ENCODE measurements at places on chromosomes 11 and 22.

DNA sequence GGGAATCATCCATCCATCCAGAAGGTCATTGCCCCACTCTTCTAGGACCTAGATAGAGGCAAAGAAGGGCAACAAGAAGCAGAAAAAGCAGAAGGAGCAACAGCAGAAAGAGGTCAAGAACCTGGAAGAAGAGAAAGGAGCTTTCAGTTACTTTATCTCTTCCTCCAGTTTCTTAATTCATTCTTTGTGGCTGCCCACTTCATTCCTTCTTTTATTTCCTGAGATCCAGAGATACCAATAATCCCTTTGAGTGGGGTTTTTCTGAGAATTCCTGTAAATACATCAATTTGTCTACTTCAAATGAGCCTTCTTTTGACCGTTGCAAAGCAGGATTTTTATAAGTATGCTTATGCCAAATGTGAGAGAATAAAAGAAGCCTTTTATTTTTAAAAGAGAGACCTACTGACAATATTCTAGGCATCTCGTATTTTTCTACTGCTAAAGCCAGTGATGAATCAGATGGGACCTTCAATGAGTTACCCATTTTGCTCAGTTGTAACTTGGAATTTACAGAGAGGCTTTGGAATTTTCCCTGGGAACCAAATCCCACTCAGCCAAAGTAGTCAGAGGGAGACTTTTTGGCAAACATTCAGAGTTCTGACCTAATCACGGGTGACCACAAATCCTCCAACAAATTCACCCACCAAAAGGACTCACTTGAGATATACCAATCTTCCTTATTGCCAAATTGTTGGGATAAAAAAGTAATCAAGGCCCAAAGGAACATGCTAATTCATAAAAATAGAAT is 54.9 kb downstream of the ZC3H12C start:
- no peak for DNase-seq

- DNase-seq: no peak
These were observed 92.2 kb downstream of the LUZP2 start for GRCh38 chr11:24589064-24589463.

DNA sequence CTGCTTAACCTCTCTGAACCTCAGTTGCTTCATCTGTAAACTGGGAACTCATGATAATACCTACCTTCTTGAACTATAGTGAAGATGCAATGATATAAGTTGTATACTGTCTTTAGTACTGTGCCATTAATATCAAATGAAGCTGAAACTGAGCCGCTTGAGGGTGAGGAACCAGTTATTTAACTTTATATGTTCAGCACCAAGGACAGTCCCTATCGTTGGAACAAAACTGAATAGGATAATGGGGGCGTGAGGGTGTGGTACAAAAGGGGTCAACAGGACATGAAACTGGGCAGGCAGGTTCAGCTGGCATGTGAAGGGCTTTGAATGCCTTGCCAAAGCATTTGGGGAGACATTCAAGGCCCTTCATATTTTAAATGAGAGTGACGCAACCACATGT is 112.6 kb downstream of the C11orf91 start:
- no peak for DNase-seq

- DNase-seq: no peak
These were observed 95.4 kb downstream of the TIMP3 start for GRCh38 chr22:32896891-32897290.

- DNase-seq: no peak
These were observed 19.1 kb downstream of the MPEG1 start for GRCh38 chr11:59193587-59194130.

DNA sequence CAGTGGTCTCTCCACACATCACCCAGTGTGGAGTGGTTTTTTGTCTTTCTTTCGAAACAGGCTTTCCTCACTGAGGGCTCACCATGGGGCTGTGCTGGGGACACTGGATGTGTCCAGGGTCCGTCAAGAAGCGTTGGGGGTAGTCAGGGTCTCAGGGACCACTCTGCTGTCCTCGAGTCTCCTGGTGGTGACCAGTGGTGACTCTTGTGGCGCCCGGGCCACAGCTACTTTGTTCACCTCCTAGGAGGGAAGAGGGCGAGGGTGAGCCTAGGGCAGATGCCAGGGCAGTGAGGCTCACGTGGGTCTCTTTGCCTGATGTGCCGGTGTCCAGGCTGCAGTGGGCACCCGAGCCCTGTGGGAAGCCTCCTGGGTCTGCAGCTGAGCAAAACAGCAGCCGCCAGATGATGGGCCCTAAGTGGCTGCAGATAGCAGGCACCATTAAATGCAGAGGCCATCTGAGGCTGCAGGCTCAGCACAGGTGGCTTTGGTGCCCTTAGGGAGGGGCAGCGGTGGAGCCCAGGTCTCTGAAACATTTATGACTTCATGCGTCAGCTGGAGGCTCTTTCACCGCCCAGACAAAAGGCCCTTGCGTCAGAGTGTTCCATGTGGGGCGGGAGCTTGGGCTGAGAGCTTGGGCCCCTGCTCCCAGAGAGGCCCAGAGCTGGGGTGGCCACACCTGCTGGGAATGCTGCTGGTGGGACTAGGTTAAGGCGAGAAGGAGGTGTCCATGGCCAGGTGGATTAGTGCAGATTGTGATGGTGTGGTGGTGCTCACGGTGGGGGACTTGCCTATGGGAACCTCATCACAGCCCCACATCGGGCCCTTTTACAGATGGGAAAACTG is 29.5 kb downstream of the KCNQ1 start:
- DNase-seq: no peak

DNA sequence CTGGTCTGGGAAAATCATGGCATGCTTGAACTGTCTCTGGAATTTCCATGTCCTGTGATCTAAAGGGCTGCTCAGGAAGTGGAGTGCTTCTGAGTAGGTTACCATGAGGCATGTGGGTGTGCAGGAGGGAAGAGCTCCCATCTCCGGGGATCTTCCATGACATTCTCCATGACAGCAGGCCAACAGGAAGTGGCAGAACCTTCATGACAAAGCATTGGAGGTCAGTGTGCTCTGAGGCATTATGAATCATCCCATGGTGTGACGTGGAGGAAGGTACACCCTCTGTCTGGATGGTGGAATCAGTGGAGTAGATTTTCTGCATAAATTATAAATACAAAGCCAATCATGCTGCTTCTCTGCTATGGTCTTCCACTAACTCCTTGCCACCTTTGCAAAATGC is 139.6 kb upstream of the E2F8 start:
- DNase-seq: no peak
